Activated CD4-positive, alpha-beta memory T cell treated with anti-CD3 and anti-CD28 coated beads for 36 hours (primary cell): ENCODE measurements at places on chromosomes 1 and 21. TPM values are rescaled to one million over a fixed set of nuclear protein-coding genes. Genes with fewer than 3 reads are reported as not detected.

GRCh38 chr1:208178091-208178529 lies 66.1 kb downstream of the PLXNA2 start:
- no peak overlapping the region for H3K4me3 ChIP-seq
- DNase-seq, result no peak
- H3K4me1 ChIP-seq, result no peaks in the 10 kb centered on the region
- no peaks in the 10 kb centered on the region for H3K36me3 ChIP-seq
- peaks cover 9% of the 10 kb centered on the region for H3K27me3 ChIP-seq
- no peak overlapping the region for H3K27ac ChIP-seq

DNA sequence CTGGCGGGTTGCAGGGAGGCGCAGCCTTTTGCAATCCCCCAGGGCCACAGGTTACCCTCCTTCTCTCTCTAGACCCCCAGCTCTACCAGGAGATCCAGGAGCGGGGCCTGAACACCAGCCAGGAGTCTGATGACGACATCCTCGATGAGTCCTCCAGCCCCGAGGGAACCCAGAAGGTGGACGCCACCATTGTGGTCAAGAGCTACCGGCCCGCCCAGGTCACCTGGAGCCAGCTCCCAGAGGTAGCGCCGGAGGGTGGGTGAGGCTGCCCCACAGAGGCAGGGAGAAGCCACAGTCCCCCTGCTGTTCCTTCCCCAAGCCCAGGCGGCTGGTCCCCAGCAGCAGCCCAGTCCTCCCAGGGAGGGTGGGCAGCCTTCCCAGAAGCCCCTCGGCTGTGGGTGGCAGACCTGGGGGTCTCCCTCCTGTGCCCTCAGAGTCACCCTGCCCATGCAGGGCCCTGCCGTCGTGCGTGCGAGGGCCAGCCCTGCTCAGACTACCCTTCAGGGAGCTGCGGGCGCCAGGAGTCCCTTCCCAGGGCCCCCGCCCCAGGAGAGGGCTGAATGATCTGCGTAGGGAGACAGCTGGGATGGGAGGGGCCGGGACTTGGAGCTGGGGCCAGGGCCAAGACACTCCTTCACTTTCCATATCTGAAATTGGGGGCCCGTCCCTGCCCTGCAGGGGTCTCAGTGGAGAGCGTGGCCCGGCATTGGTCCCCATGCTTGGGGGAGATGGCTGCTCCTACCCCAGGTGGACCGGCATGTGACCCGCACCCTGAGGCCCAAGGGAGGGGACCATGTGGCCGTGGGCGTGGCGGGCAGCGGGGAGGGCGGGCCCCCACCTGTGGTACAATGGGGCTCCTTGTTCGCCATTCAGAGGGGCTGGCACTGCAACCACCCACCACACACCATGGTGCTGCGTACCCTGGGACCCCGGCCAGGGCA lies 12.9 kb downstream of the ARHGEF16 start:
- DNase-seq, result no peak
- H3K4me1 ChIP-seq, result no peaks in the 10 kb centered on the region
- no peaks in the 10 kb centered on the region for H3K36me3 ChIP-seq
- no peaks in the 10 kb centered on the region for H3K27me3 ChIP-seq
- no peak overlapping the region for H3K27ac ChIP-seq

DNA sequence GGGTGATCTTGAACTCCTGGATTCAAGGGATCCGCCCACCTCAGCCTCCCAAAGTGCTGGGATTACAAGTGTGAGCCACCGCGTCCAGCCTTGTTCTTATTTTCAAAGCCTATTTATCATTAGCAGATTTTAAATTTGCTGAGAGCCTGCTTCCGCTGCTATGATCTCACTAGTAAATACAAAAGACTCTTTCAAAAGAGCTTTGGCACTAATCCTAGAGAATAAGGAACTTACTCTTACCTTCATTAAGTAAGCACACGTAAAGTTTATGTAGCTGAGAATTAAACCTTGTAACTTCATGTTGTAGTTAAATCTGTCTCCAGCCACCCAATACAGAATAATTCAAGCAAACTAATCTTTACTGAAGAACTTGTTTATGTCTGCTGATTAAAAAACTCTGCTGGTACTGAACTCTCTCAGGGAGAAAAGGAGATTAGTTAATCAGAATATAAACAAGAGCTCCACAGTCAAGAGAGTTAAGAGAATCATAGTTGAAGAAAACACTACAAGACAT lies 72.3 kb downstream of the RUSC1 start:
- H3K27me3 ChIP-seq, result no peaks in the 10 kb centered on the region
- no peaks in the 10 kb centered on the region for H3K4me1 ChIP-seq
- H3K27ac ChIP-seq, result no peak overlapping the region
- DNase-seq, result no peak
- H3K36me3 ChIP-seq, result peaks cover 27% of the 10 kb centered on the region

DNA sequence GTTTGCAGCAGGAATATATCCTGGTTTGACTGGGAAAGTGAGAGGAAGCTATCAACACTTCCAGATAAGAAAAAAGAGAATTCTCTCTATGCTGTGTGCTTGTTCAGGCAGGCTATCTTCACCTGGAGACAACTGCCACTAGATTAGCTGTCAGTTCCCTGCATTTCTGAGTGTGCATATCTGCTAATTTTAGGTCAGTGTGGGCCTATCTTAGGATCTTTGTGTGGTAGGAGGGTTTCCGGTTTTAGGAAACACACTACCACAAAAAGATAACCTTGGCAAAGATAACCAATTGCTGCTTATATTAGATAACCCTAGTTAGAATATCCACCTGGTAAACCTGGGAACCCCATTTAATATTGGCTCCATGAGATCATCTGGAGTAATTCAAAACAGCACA lies 22.5 kb upstream of the GBP5 start:
- H3K4me1 ChIP-seq, result peaks cover 52% of the 10 kb centered on the region
- H3K27ac ChIP-seq, result peak overlapping the region; percentile 6
- no peaks in the 10 kb centered on the region for H3K27me3 ChIP-seq
- H3K4me3 ChIP-seq, result no peak overlapping the region

- H3K36me3 ChIP-seq, result no peaks in the 10 kb centered on the region
- H3K27me3 ChIP-seq, result peaks cover 2% of the 10 kb centered on the region
- no peak overlapping the region for H3K27ac ChIP-seq
- H3K4me3 ChIP-seq, result no peak overlapping the region
- DNase-seq, result no peak
These were observed 41.1 kb upstream of the KDM4A start for GRCh38 chr1:43608827-43609226.

- H3K27ac ChIP-seq, result no peak overlapping the region
- DNase-seq, result peak; percentile 20
- peaks cover 7% of the 10 kb centered on the region for H3K4me1 ChIP-seq
- H3K27me3 ChIP-seq, result peaks cover 47% of the 10 kb centered on the region
- no peak overlapping the region for H3K4me3 ChIP-seq
These were observed 19.5 kb downstream of the ERG start for GRCh38 chr21:38478782-38479181.

DNA sequence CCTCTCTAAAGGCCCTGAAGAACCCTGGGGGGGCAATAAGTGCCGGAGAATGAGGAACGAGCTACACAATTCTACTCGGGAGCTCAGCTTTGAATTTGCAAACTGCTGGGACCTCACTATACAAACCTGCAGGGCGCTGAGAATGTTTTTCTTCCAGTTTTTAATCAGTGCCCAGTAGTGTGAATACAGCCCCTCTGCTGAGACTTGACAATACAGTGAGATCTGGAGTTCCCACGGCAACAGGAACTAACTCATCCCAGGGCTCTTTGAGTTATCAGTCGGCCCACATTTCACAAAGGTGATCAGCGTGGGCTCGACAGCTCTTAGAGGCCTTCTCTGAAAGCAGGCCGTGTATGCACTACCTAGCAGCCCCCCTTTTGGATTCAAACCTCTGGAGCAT lies 41.7 kb downstream of the TMEM53 start:
- H3K27ac ChIP-seq, result peak overlapping the region; percentile 94
- H3K4me3 ChIP-seq, result peak overlapping the region; percentile 91
- peak; percentile 36 for DNase-seq

DNA sequence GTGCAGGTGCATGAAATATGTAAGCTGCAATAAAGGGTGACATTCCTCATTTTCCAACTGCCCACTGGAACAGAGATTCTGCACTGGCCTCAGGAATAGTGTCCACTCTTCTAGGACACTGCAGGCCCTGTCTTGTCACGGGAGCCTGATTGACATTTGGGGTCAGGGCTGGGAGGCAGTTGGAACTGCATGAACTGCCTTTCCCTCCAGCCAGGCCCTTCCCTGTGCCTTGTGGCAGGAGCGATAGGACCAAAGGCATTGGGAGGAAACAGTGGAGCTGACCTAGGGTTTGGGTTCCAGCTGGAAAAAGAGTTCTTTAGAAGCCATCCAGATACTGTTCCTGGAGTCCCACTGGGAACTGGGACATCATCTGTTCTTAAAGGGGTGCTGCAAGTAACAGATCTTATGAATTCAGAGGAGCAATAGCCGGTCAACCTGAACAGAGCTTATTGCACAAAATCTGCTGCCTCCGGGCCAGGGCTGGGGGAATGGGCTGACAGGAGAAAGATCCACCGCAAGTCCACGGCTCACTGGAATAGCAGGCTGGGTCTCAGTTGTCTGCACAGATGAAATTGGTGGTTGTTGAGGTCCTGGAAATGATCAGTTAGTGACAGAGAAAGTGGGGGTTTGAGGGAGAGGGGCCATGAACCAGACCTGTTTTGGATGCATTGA lies 451.7 kb downstream of the CAMTA1 start:
- no peaks in the 10 kb centered on the region for H3K36me3 ChIP-seq
- no peak for DNase-seq
- peaks cover 12% of the 10 kb centered on the region for H3K27me3 ChIP-seq

The OR2L8 gene
- total RNA-seq, result not detected

DNA sequence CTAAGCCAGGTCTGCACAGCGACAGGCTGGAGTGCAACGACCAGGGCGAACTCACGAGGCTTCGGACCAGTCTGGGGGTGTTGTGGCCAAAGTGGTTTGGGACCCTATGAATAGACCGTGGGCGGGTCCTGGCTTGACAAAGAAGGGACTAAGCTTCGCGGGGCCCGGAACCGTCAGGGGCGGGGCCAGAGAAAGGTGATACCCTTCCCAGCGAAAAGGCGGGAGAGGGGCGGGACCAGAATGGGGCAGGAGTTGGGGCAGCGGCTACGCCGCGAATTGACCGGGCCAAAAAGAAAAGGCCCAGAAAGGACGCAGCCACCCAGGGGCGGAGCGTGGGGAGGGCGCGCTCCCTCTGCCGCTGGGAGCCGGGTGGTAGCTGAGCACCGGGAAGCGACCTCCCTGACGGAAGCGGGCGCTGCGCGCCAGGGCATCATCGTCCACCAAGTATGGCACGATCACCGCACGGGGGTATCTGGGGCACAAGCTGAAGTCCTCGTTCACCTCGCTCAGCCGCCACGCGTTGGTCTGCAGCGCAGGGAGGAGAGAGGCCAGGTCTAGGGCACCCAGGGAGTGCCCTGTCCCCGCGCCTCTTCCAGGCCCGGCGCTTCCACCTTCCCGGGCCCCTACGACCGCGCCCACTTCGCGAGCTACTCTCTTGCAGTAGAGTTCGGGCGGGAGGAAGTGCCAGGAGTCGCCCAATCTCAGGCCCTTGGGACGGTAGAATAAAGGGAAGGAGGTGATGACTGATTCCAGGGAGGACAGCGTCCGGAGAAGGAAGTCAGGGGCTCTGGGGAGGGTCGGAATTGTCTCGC lies 6.7 kb upstream of the FAM167B start:
- H3K27me3 ChIP-seq, result no peaks in the 10 kb centered on the region
- peak overlapping the region; percentile 78 for H3K4me3 ChIP-seq
- DNase-seq, result peak; percentile 71
- peaks cover 19% of the 10 kb centered on the region for H3K4me1 ChIP-seq
- no peak overlapping the region for H3K27ac ChIP-seq

The MYBPH gene
- not detected for total RNA-seq

The DAB1 gene
- 0.46 TPM for total RNA-seq

DNA sequence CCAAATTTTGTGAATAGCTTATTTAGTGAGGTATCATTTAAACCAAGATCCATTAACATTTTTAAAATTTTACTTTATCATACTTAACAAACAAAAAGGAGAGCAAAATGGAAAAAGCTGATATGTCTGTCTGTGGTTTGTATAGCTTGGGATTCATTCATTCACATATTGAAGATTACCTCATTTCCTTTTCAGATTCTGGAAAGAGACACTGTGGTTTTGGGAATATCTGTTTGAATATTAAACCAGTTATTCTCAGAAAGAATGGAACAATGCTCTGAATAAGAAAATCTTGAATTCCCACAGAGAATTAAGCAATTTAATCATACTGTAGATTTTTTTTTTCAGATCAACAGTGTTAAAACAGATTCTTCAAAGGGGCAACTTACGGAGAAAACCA lies 93.8 kb upstream of the PRDX6 start:
- DNase-seq, result no peak
- no peaks in the 10 kb centered on the region for H3K27me3 ChIP-seq
- no peak overlapping the region for H3K4me3 ChIP-seq

The CD48 gene
- 194 TPM for total RNA-seq

The FGR gene
- 0.24 TPM for total RNA-seq

DNA sequence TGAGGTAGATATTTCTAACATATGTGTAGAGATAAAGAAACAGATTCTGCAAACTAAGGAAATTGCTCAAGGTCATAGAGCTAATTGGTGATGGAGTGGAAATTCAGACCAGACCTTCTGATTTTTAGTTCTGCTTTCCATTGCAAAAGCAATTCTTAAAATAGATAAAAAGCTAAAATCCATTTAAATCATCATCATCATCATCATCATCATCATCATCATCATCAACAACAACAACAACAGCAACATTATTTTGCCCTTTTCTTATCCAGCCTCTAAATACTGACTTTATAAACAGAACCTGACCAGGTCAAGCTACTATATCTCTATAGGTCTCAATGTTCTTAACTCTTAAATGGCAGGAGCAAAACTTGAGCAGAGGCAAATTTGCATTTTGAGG lies 14.0 kb upstream of the ROR1 start:
- no peaks in the 10 kb centered on the region for H3K4me1 ChIP-seq
- DNase-seq, result no peak
- H3K4me3 ChIP-seq, result no peak overlapping the region
- H3K27ac ChIP-seq, result no peak overlapping the region

DNA sequence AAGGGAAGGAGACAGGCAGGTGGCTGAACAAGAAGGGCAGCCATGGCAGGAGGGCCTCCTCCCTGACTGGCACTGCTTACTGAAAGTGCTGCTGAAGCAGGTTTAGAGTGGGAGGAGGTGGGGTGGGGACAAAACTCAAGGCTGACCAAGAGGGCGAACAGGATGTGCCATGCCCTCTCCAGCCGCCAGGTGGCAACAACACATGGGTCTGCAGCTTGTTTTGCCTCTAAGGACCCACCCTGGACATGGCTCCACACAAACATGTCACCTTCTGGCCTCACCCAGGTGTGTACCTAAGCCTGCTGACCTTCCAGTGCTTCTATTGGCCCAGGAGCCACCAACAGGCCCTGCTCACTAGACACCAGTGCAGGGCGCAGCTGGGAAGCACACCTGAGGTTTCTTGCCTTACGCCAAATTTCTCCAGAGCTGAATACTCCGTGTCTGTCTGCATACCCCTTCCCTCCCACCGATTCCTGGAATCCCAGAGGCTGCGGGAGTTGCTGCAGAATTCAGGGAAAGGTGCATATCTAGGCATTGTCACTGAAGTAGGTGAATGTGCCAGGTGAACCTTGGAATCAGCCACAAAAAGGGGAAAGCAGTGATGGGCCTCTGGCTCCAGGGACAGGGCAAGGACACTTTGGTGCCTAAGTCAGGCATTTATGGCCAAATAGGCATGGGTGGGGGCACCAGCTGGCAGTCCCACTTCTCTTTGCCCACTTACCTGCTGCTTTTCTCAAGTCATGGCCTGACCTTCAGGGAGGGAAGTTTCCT lies 5.3 kb downstream of the PSRC1 start:
- peaks cover 8% of the 10 kb centered on the region for H3K4me1 ChIP-seq
- no peak overlapping the region for H3K27ac ChIP-seq
- H3K4me3 ChIP-seq, result no peak overlapping the region
- no peaks in the 10 kb centered on the region for H3K36me3 ChIP-seq
- DNase-seq, result peak; percentile 83
- H3K27me3 ChIP-seq, result no peaks in the 10 kb centered on the region

The SLC22A15 gene
- total RNA-seq, result 1.7 TPM
